DMS79 (cell line): ENCODE measurements at places on chromosomes 1 and 21.

- no peak for DNase-seq
Observed at GRCh38 chr1:59061876-59062275, 235.0 kb upstream of the FGGY start.

- DNase-seq, result no peak
Observed at GRCh38 chr1:85189120-85189519, 11.7 kb downstream of the SYDE2 start.

DNA sequence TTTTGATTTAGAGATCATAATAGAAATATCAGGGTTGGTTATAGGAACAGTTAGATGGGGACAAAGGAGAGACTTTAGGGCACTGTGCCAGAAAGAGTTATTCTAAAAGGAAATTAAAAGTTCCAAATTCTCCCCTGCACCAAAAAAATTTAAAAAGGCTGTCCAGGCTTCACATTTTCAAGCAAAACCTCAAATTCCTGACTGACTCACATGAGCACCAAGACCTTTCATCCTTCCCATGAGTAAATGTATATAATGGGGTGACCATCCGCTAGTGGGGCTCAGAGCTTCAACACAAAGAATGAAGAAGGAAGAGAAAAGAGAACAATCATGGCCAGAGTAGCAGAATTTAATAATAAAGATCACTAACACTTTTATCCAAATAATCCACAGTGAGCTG, 131.6 kb upstream of the MROH9 start:
- no peak for DNase-seq

- no peak for DNase-seq
Observed at GRCh38 chr1:47751996-47752451, 245.2 kb downstream of the TRABD2B start.

DNA sequence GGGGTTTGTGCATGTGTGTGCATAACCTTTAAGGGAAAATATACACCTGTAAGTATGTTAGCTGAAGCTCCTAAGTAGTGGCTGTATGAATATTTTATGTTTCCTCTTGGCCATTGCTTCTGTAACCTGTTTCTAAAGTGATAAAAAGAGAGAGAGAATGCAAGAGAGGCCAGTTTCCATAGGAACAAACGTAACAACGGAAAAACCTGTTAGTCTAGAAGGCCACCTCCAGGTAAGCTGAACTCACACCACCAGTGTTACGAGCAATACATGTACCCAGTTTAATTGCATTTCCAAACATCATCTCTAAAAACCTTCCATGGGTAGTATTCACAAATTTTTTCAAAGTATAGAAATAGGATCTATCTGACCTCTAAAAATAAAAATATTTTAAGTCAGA, 63.1 kb downstream of the PLPPR4 start:
- DNase-seq, result peak; percentile 16

DNA sequence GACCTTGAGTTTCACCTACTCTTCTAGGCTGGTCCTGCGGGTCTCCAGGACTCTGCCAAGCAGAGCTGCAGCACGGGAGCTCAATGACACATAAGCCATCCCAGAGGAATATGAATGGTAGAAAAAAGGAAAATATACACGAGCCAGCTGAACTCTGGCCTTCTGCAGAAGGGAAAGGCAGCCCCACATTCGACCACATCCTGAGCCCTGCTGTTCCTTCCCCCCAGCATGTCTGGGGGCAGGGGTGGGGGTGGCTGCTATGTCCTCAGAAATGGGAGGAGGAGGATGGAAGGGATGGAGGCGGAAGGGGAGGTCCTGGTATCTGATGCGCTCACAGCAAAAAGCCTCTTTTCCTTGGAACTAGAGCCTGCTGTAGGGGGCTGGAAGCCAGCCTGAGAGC, 12.1 kb upstream of the KDF1 start:
- DNase-seq, result no peak

DNA sequence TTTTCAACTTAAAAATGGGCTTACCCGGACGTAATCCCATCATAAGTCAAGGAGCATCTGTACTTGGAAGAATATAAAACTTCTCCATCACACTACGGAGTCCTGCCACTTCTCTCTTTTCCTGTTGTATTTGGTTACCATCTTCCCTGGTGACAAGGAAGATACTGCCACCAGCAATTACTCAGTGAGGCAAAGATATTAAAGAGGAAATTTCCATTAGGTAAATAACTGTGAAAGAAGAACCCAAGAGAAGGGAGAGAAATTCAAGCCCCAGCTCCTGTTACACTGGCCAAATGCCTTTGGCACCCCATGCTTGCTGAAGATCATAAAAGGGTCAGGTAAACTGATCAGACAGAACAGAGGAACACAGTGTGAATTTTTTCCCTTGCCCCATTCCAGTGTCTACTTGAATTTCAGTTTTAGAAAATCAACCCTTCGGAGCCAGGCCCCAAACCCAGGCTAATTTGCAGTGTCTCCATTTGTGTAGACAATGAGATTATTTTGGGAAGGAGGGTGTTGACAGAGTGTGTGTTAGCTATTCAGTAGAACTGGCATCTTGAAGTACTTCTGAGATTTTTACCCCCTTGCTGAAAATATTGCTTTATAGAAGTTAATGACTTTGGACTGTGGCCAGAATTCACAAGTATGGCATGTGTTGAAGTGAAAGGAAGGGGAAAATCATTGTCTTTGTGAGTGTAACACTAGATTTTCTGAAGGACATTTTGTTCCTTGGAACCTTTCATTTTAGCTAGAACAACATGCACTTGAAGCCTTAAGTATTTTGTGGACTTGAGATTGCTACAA, 167.1 kb downstream of the DHRS3 start:
- DNase-seq, result peak; percentile 30

DNA sequence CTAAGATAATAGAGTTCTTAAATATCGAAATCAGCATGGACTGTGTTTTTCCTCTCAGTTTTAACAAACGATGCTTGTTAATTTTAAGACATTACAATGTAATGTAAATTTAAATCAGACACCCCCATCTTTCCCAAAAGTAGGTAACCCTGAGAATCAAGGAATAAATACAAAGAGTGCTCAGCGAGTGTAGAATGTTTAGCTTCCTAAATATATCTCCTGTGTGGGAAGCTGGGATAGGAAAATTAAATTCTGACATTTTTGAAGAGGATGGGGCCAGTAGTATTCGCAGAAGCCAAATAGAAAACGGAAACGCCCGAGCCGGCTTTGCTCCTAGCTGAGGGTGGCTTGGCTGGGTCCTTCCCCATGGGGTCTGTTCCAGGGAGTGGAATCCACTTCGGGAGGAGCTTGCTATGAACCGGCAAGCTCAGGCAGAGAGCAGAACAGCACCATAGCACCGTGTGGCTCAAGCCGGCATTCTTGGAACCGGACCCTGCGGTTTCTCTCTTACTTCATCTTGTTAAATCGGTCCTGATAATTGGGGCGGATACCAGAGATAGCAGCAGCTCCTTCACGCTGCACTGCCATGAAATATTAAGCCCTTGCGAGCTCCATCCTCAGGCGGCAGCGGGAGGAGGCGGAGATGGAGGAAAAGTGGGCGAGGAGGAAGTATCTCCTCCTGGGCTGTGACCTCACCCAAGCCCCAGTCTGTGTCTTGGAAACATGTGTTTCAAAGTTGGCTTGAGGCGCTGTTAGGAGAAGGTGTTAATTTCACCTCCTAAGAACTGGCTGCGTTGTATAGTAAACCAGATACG, 24.9 kb downstream of the MAP3K7CL start:
- no peak for DNase-seq

- no peak for DNase-seq
Observed at GRCh38 chr1:21320410-21321108, 30.3 kb upstream of the ECE1 start.

DNA sequence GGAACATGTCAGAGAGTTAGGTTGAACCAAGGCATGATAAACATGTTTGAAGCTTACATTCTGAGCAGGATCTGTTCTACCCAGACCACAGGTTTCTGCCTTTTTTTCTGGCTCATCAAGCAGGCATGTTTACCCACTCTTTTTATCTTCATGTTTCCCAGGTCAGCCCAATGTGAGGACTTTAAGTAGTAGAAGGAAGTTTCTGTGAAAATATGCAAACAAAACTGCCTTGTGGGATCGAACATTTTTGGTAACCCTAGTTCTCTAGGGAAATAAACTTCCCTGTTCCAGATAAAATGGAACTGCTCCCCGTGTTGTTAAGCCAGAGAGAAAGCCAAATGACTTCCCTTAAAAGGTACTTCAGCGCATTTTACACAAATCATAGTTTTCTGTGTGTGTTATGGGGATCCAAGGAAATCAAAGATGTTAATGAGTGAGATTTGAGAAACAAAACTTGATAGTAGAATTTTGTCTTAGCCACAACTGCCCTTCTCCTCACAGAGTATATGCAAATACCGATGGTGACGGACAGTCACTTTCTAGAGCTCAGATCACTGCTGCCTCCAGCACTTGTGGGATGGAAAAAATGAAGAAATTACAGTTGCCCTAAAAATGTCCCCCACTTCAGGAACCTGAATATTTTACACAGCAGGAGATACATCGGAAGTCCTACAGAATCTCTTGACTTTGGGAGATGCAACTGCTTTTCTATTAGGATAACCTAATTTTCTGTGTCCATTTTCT, 765 bp upstream of the HIPK1 start:
- no peak for DNase-seq

GRCh38 chr1:226664413-226665101, 74.5 kb downstream of the ITPKB start:
- no peak for DNase-seq

- no peak for DNase-seq
Observed at GRCh38 chr1:12434174-12434573, 183.8 kb downstream of the DHRS3 start.

- DNase-seq, result no peak
Observed at GRCh38 chr1:225338545-225338944, 89.3 kb downstream of the LBR start.

DNA sequence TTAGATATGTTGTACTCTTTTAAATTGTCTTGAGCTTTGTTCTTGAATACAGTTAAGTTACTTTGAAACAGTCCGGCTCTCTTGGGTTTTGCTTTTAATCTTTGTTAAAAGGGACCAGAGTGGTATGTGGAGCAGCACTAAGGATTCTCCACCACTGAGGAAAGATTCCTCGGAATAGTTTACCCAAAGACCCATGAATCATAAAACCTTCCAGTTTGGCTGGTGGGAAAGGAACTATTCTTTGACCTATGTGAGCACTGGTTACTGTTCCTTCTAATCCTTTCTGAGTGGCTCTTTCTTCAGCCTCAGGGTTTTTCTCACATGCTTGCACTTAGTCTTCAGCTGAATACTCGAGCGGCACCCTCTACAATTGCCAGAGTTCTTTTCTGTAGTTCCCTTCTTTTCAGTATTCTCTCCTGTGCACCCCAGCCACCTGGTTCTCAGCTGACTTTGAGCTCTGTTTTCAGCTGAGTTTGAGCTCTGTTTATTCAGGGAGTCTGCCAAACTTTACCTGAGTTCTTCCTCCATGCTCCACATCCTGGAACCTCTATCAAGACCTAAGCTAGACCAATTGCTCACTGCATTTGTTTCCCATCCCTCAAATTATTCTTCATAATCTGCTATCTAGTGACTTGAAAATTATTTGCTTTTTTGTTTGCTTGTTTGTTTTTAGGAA, 253.8 kb upstream of the PLXNA2 start:
- DNase-seq, result no peak

DNA sequence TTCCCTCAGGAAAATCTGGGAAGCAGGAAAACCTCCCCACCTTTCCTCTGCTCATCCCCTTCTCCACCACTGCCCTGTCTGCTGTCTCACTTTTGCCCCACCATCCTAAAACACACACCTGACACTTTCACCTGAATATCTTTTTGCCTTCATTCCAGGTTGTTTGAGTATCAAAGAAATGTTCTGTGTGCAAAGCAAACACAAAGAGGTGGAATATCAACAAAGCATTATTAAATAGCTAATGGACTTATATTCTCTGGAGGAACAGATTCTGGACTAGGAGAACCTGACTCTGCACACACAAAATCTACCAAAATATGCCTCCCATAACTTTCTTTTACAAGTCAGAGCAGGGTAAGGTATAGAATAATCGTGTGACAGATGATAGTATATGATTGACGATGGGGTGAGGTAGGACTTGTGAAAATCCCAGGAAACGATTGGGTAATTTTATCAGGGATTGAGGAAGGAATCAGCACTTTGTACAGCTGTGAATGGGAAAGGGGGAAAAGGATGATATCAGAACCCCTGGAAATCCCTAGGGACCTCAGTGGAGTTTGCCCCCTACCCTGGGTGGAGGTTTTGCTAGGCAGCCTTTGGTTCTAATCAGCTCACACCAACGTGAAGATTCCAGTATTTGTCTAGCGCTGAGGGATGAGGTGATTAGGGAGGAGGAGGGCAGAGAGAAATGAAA, 87.7 kb downstream of the PROX1 start:
- no peak for DNase-seq

GRCh38 chr21:38954588-38955004, 148.9 kb downstream of the ETS2 start:
- no peak for DNase-seq

DNA sequence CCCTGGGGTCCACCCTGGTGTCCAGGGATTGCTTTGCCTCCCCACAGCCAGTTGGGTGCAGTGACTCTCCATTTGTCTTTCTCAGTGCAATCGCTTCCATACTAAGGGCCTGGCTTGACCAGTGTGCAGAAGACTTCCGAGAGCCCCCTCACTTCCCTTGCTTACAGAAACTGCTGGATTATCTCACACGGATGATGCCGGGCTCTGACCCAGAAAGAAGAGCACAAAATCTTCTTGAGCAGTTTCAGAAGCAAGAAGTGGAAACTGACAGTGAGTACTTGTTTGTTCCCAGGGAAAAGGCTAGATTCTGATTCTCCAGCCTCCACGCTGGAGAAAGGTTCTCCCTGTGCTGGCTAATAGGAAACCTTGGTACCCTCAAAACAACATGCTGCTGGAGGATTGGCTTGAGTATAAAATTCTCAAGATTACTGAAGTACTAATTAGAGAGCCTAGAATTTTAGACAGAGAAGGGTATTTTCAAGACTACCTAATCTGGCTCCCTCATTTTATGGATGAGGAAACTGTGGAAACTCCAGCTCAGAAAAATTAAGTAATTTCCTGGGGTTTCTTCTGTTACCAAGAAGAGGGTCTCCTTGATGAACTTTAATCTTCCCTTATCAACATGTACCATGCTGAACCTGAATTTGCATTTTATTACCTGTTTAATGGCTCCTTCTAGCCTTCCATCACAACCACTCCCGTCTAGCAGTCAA, 75.8 kb downstream of the RGL1 start:
- no peak for DNase-seq

- no peak for DNase-seq
Observed at GRCh38 chr1:233355841-233356704, 28.5 kb downstream of the MAP3K21 start.

DNA sequence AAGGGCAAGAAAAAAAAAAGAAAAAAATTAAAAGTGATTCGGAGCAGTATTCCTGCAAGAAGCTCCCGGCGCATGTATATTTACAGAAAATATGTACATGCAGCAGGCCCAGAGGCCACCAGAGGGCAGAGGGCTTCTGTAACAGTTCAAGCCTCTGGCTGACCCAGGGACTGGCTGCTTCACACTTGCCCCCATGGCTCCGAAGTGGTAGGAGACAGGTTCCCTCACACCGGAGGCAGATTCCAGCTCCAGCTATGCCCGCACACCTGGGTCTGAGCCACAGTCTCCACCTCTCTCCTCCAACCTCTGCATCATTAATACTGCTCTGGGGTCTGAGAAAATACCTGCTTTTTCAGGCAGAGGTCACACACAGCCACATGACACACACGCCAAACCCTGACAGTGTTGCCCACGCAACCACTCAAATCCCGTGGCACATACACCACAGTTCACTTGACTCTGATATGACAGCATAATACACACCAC, 2.2 kb upstream of the ARHGAP30 start:
- no peak for DNase-seq
